Hypothalamus (tissue), 51 donors: ENCODE measurements at places on chromosomes 1 and 21.

DNA sequence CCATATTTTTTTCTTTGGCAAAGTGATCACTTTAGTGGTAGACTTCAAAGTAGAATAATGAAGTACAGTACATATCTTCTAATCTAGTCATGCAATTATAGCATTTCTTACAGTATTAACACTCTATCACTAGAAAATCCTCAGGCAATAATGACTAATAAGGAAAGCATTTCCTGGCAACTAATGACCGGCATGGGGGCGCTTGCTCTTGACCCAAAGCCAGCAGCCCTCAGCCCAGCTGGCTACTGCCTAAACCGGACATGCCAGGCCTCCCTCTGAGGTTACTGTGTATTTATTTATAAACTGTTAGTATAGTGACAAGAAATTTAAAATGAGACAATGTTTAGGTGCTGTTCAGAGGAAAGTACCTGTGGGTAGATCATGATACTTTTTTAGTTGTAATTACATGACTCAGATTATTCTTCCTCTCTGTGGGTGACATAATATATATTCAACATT, 633.8 kb downstream of the PTPRC start:
- no peak for DNase-seq

GRCh38 chr21:35451276-35451675, 402.2 kb upstream of the RUNX1 start:
- DNase-seq: no peak

DNA sequence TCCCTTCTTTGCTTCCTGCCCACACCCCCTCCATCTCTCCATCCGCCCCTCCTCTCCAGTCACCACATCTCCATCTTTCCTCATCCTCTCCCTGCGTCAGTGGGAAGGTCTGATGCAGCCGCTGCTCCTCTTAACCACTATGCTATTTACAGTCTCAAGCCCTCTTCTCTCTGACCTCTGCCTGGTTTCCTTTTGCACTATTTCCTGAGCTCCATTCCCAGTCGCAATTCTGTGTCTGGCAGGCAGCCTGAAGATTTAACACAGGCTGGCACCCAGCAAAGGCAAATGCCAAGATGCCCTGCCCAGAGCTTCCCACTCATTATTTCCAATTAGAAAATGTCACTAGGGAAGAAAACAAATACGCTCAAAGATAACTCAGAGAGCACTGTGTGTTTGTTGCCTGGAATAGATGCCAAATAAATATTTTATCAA, 89.6 kb upstream of the LPGAT1 start:
- no peak for DNase-seq

GRCh38 chr1:1232796-1233566, 944 bp downstream of the B3GALT6 start:
- no peak for DNase-seq

- DNase-seq: no peak
Observed at GRCh38 chr1:72037745-72038343, 244.5 kb downstream of the NEGR1 start.

- no peak for DNase-seq
Observed at GRCh38 chr1:28548318-28548717, 4.6 kb upstream of the TRNAU1AP start.

- DNase-seq: no peak
Observed at GRCh38 chr21:31180256-31181081, 142.2 kb upstream of the KRTAP19-8 start.

- no peak for DNase-seq
Observed at GRCh38 chr1:219405531-219406331, 207.2 kb downstream of the ZC3H11B start.

DNA sequence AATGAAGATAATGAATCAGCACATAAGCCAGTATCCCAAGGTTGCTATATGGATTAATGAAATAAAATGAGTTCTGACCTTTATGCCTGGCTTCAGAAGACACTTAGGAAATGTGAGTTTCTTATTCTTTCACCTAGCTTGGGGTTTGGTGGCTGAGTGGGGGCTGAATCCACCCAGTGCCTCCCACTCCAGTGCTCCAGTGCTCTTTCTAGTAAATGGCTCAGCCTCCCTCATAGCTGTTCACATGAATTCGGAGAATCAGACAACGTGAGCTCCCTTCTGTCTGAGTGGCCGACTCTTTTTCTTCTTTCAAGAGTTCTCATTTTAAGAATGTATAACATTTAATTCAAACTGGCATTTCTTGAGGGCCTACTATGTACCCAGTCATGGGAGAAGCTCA, 43.5 kb downstream of the TRABD2B start:
- DNase-seq: no peak

DNA sequence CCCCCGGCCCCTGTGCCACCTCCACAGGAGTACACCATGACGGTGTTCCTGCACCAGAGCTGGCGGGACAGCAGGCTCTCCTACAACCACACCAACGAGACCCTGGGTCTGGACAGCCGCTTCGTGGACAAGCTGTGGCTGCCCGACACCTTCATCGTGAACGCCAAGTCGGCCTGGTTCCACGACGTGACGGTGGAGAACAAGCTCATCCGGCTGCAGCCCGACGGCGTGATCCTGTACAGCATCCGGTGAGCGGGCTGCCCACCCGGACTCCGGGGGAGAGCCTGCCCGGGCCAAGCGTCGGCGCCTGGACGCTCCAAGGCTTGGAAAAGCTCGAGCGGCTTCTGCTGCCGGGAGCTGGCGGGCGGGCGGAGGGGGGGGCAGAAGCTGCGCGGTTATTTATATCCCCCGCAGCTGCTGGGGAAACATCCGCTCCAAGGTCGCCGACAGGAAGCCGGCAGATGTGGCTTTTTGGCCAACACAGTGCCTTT, 6.4 kb downstream of the GABRD start:
- DNase-seq: no peak
